ENCODE measurements at places on chromosomes 12 and 14. TPM values are rescaled to one million over a fixed set of nuclear protein-coding genes. Genes with fewer than 3 reads are reported as not detected.

Gene BEGAIN
- total RNA-seq: 15.6 TPM

GRCh38 chr14:41362139-41362538 is 244.5 kb upstream of the LRFN5 start:
- no peak for DNase-seq

DNA sequence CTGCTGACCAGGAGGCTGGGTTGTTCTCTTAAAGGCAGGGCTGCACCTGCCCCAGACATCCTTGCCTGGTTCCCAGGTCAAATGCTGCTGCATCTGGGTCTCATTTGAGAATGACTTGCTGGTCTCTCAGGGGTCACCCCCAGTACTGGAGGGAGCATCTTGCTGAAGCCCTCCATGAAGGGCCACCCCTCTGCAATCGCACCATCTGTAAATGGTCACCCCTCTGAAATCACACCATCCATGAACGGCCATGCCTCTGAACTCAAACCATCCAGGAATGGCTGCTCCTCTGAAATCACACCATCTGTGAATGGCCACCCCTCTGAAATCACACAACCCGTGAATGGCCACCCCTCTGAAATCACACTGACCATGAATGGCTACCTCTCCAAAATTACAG is 7.3 kb upstream of the SERPINA6 start:
- DNase-seq: no peak

GRCh38 chr14:89139404-89140247 is 277.4 kb downstream of the FOXN3 start:
- no peak for DNase-seq

Gene DTX1
- total RNA-seq: 2.9 TPM

- no peak for DNase-seq
These were observed 13.2 kb downstream of the KCNH3 start for GRCh38 chr12:49552014-49552413.

DNA sequence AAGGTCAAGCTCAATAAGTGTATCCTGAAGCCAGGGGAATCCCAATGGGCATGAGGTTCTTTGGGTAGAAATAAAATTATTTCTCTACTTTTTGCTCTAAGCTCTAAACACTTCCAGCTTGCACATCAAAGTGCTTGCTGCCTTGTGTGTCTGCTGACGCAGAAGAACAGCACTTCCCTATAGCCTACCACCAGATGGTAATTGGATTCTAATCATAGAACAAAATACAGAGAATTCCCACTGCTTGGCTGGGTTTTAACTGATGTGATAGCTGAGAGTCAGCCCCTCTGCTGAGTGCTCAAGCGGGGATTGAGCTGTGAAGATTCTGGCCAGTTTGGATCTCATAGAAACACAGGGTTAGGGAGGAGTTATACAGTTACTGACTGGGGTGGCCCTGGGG is 132.4 kb upstream of the GZMB start:
- DNase-seq: no peak

Gene SRGAP1
- total RNA-seq: 6.7 TPM

Gene RHEBL1
- 3.9 TPM for total RNA-seq

Gene GALNT16
- 0.96 TPM for total RNA-seq

- no peak for DNase-seq
These were observed 97.2 kb upstream of the SLC24A4 start for GRCh38 chr14:92225731-92226130.

Gene KRT3
- not detected for total RNA-seq

Gene CLEC2A
- total RNA-seq: not detected

DNA sequence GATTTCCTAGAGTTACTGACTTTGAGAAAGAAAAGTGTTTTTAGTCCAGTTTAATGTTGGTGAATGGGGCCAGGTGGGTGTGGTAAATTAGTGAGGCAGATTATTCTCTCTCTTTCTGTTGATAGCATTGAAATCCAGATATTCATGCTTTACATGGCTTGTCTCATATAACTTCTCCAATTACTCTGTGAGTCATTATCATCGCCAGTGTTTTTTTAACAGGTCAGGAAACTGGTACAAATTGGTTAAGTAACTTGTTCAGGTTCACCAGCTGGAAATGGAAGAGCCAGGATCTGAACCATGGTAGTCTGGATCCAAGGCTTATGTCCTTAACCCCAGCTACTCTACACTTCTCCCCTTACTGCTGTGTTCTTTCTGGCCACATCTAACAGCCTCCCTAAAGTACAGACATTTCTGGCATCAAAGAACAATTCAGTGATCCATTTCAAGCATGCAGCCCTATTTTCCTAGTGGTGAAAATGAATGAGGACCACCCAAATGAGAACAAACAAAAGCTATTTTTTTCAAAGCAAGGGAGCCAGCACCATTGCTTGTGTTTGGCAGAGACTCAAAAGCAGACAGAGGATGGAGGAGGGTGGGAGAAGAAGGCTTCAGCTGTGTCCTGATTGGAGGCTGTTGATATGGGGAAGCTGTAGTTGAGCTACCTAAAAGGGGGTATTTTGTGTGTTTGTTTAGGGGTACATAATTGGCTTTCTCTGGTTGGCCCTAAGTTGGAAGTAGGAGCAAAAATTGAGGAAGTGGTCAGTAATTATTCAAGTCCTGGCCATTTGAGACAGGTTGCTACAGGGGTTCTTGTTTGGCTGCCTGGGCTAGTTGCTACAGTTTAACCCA is 1.7 kb downstream of the IRAK3 start:
- no peak for DNase-seq

Gene GDF3
- total RNA-seq: 2.9 TPM

GRCh38 chr12:85720308-85721033 is 115.7 kb downstream of the RASSF9 start:
- DNase-seq: no peak

DNA sequence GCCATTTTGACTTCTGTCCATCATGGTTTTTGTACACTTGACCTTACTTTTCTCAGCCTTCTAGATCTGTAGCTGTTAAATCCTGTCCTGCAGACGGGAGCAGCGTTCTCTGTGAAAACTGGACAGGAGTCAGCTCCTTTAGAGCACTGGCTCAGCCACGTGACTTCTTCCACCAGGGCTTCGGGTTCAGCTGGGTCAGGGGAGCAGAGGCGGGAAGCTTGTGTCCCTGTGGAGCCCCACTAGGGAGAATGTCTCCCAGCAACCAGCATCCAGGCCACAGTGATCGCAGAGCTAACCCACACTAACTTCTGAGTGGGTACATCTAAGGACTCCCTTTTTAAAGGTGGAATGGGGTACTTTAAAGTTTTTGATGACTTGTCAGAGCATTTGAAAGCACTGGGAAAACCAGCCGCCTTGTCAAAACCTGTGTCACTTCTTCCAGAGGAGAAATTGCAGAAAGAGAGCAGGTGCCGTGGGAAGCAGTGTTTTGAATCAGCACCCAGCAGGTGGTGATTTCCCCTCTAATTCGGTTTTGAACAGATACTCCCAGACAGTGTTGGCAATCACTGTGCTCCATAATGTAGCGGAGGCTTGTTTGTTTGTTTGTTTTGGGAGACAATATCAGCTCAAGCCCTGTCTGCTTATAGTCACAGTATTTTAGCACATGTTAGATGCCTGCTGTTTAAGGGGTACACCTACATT is 17.9 kb downstream of the DERA start:
- no peak for DNase-seq

Data from umbilical cord (tissue), 2 donors.